ENCODE measurements at places on chromosomes 1 and 21. TPM values are rescaled to one million over a fixed set of nuclear protein-coding genes. Genes with fewer than 3 reads are reported as not detected.

The TDRKH gene
- 18.4 TPM for total RNA-seq

- no peak for DNase-seq
Measured at GRCh38 chr21:36928960-36929359, 37.5 kb downstream of the HLCS start.

DNA sequence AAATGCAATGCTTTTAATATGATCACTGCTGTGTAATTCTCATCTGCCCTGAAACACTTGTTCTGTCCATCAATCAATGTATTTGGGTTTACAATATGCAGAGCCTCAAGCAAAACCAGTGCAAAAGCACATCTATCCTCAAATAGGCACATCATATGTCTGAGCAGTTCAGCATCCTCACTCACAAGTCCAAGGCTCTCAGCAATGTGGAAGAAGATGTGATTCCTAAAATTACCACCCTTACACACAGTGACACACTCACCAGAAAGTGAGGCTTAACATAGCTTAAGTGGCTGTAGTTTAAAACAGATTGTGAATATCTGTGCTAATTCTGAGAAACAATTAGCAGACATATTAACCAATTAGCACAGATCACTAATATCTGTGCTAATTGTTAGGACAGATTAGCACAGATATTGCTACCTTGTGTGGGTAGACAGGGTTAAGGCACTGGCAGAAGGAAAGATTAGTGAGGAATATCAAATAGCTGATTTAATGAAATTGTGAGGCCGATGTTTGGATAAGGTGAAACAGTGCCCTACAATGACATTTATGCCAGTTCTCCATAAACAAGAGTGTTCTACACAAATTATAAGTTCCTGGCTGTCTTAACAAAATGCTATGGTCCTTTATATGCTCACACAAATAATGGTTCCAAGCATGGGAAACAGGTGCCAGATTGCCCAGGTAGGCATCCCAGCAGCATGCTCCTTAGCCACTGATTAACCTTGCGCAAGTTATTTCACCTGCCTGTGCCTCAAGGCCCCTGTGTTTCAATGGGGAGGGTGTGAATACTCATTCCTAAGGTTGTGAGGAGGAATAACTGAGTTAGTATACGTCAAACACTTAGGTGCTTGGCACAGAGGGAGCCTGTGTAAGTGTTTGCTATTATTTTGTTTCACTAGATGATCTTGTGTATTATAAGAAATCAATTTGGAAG lies 41.7 kb downstream of the MRPL39 start:
- DNase-seq = no peak

GRCh38 chr21:28516021-28516420 lies 476.7 kb downstream of the LTN1 start:
- DNase-seq = no peak

DNA sequence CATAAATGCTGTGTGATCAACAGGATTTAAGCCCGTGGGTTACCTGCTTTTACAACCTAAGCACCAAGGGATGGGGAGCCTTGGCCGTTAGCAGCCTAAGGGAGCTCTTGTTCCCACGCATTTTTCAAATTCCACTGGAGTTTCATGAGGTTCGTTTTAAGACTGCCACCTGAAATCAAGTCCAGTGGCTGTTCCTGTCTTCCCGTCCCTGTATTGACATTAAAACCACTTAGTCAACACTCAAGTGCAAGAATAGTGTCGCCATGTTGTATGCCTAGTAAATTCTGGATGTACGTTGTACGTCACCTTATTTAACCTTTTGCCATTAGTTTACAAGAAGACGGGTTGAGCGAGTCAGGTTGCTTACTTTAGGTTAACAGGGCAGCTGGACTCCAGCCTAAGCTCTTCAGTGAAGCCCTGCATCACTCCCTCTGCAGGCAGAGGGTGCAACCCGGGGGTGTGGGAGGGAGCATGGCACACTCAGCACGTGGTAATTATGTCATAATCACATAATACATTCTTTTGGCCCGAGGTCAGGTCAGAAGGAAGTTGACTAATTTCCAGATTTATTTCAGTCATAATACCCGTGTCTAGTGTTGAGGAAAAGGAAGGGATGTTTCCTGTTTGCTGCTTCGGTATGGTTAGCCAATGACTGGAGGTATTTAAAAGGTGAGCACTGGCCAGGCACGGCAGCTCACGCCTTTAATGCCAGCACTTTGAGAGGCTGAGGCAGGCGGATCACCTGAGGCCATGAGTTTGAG lies 42.5 kb downstream of the CNST start:
- DNase-seq = no peak

- no peak for DNase-seq
Measured at GRCh38 chr21:34021726-34022125, 51.7 kb upstream of the MRPS6 start.

- no peak for DNase-seq
Measured at GRCh38 chr1:32885676-32886003, 651 bp upstream of the HPCA start.

DNA sequence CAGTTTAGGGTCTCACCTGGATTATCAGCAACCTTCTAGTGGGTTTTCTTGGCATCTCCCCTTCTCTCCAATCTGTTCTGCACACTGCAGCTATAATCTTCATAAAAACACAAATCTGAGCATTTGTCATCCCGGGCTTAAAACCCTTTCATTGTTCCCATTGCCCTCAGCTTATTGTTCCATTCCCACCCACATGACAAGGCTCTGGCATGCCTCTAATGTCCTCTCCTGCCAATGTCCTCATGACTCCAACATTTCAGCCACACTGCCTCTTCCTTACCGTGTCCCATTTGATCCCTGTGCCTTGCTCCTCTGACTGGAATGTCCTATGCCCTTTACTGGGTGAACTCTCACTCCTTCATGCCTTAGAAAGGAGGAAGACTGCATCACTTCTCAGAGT lies 7.5 kb upstream of the DPH2 start:
- DNase-seq = no peak
